ENCODE measurements at places on chromosomes 6 and 20. TPM values are rescaled to one million over a fixed set of nuclear protein-coding genes. Genes with fewer than 3 reads are reported as not detected.

ASF1A gene
- polyA plus RNA-seq = 58.8 TPM

MTFR2 gene
- 0.13 TPM for polyA plus RNA-seq

KHDC1 gene
- 0.84 TPM for polyA plus RNA-seq

ILRUN gene
- 11.7 TPM for polyA plus RNA-seq

EYA4 gene
- not detected for polyA plus RNA-seq

PGC gene
- not detected for polyA plus RNA-seq

GJA1 gene
- polyA plus RNA-seq = not detected

CTAGE9 gene
- not detected for polyA plus RNA-seq

CENPQ gene
- 3.6 TPM for polyA plus RNA-seq

DNAH8 gene
- not detected for polyA plus RNA-seq

RCAN2 gene
- not detected for polyA plus RNA-seq

TGM2 gene
- not detected for polyA plus RNA-seq

BMP2 gene
- polyA plus RNA-seq = not detected

NFKBIE gene
- 4.1 TPM for polyA plus RNA-seq

DNA sequence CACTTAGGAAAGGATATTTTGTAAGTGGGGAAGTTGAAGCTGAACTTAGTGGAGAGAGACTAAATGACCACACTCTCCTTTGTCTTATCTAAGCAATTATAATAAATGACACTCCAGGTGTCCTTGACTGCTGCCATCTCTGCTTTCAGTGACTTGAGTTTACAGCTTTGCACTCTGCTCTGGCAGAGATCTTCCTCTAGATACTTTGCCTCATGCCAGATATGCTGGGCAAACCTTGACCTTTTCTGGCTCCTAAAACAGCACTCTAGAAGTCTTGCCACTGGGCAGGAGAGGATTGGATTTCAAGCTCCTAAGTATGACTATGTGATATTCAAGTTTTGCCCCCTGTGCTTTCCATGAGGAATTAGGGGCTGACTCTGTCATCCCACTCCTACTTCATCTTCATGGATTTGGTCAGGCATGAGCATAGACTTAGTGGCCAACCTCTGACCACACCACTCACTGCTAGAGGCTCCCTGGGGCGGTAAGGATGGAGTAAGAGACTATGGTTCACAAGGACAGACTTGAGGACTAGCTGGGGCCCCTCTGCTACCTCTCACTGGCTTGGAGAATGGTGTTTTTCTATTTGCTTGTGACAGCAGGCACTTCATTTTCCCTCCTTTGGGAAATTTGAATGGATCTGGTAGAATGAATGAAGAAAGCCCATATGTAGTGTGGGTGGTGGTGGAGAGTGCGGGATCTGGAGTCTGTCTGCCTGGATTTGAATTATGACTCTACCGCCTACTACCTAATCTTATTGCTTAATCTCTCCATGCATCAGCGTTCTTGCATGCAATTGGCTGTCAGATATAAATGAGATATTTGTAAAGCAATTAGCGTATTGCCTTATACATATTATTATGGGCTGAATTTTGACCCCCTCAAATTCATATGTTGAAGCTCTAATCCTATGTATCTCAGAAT lies 191.4 kb downstream of the REV3L start:
- DNase-seq = no peak

DNA sequence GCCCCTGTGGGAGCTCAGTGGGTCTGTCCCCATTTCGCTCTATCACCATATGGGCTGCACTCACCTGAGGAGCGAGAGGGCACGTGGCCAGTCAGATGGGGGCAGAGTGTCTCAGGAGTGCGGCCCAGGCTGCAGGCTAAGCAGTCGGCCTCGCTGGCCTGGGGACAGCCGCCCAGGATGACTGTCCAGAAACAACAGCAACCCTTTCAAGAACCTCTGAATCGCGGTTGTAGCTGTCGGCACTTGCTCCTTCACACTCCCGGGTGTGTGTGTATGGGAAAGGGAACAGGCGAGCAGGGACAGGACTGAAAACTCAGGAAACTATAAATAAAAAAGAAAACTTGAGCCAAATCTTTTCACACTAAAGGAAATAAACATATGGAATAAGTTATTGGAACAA lies 63.1 kb downstream of the TFAP2A start:
- no peak for DNase-seq

- no peak for DNase-seq
Observed at GRCh38 chr6:136969433-136969832, 47.3 kb downstream of the SLC35D3 start.

DNA sequence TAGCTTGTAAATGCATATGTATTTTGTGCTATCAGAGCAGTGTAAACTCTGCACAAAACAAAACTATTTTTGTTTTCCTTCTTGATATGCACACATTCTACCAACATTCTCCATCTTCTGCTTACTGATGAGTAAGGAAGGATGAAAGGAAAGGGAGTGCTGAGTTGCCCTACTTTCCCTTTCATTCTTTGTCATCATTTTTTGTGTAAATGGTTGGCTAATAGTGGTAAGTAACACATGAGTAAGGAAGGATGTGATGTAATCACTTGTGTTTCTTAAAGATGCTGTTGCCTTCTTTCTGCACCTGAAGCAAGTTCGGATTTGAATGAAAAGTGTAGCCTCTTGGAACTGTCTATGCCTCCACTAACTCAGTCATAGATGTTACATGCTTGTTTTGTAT lies 4.6 kb upstream of the REV3L start:
- no peak for DNase-seq

DNA sequence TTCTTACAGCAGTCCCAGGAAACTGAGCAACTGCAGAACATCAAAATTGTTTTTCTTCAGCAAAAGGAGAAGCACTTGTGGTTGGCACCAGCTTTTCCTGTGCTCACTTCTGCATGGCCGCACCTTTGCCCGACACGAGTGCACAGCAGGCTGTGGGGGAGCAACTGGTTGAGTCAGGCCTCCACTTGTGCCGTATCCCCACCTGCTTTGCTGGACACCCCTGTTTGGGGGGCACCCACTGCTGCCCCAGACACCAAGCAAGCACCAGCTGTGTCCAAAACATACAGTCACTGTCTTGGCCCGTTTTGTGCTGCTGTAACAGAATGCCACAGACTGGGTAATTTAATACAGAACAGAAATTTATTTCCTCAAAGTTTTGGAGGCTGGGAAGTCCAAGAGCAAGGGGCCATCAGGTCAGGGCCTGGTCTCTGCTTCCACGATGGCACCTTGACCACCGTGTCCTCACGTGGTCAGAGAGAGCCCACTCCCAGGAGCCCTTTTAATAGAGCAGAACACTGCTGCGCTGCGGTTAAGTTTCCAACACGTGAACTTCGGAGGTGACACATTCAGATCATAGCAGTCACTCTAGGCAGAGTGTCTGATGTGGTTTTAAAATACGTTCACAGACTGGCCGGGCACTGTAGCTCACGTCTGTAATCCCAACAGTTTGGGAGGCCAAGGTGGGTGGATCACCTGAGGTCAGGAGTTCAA lies 8.7 kb upstream of the GMEB2 start:
- DNase-seq = peak; percentile 91

DNA sequence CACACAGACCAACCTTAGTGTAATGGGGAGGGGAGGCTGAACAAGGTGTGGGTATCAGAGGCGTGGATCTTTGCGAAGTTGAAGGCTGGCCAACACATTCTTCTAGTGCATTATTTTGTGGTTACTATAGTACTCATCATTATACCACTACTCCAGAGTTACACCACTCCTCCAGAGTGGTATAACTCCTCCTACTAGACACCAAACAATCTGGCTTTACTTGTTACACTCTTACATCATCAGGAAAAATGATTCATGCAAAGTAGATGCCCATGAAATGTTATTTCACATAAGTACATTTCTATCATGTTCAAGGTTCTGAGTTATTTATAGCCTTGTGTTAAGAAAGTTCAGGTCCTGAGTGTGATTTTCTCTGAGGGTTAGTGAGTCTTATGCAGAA lies 443.1 kb upstream of the OPRM1 start:
- no peak for DNase-seq

GRCh38 chr20:39632176-39632575 lies 670.0 kb downstream of the DHX35 start:
- no peak for DNase-seq

DNA sequence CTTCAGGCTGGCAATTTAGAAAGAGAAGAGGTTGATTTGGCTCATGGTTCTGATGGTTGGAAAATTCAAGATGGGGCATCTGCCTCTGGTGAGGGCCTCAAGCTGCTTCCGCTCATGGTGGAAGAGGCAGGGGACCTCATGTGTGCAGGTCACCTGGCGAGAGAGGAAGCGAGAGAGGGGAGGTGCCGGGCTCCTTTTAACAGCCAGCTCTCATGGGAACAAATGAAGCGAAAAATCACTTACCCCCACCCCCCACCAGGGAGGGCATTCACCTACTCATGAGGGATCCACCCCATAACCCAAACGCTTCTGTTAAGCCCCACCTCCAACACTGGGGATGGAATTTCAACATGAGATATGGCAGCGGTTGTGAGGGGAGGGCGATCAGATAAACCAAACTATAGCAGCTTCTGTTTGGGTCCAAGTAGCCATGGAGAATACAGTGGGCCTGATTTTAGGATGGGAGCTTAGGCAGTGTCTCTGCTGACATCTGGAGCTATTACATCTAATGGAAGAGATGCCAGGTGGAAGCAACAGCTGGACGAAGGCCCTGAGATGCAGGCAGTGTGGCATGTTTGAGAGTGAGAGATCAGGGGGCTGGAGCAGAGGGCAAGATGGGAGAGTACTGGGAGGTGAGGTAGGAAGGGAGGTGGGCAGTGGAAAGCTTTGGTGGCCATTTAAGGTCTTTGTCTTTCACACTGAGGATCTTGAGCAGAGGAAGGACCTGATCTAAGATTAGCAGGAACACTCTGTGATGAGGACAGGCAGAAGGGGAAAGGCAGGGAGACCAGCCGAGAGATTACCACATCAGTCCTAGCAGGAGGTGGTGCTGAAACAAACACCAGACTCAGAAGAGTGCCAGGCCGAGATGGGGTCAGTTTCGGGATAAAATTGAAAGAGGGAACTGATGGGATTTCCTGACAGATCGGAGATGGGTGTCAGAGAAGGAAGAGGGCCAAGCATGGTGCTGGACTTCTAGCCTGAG lies 161.8 kb downstream of the NFATC2 start:
- no peak for DNase-seq

GRCh38 chr6:18507018-18507415 lies 119.9 kb downstream of the RNF144B start:
- no peak for DNase-seq

DNA sequence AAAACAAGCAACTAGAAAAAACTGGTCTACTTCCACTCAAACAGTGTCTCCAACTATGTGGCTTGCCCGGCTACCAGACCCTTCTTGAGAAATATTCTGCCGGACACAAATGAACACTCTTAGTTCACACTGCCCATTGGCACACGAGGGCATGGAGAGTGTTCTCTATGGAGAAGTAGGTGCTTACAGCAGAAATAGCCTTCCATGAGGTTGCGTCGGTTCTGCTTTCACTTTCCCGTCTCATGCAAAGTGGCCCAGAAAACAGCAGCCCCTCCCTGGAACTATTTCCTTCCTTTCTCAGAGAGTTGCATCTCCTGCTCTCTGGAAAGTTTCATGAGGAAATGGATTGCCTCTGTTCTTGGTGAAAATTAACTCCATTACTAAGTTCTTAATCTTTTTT lies 9.5 kb upstream of the HLA-DOA start:
- no peak for DNase-seq

DNA sequence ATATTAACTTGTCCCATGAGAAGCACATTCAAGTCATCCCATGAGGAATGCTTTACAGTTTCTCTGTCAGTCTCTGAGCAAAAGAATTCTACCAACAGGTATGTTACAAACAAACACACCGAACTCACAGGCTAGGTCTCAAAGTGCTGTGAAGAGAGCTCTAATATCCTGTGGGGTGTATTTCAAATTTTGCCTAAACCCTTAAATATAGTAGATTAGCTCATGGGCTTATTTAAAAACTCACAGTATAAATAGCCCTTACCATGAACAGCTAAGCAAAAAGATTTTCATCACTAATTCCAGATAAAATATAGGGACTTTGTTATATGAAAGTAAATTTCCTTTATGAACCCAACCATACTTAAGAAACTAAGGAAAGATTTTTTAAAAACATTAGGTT lies 77.8 kb downstream of the FILIP1 start:
- DNase-seq = no peak

DNA sequence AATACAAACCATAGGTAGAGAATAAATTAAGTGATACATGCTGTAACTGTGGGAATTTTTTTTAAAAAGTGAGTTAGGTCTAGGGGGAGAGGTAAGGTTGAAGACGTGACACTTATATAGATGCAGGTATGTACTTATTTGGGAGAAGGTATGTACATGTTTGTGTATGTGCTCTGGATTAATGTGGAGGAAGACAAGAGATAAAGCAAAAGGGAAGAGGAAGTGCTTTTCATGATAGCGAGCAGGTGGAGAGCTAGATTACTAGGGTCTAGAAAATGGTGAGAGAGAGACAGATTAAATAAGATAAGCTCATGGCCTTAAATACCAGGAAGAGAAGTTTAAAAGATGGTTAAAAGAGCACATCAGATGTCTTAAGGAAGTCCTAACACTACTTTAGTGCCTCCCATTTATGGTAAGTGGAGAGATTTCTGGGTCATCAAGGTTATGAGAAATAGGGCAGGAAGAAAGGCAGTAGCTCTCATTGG lies 92.5 kb downstream of the MAN1A1 start:
- DNase-seq = no peak

- DNase-seq = no peak
Observed at GRCh38 chr6:123527406-123527805, 109.3 kb downstream of the TRDN start.

- DNase-seq = no peak
Observed at GRCh38 chr6:134379076-134379475, 61.2 kb upstream of the SGK1 start.

DNA sequence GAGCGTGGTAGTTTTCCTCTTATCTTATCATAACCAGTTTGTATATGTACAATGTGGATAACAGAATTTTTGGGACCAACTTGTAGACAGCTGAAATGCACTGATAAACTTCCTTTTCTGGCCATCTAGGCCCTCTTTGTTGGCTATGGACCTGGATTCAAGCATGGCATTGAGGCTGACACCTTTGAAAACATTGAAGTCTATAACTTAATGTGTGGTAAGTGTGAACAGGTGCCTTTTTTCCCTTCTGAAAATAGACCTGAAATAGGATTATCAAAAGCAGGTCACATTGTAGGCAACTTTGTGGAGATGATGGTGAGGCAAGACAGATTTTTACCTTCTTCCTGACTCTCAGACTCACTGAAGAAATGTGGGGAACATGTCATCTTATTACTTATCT lies 67.8 kb downstream of the ENPP1 start:
- DNase-seq = no peak

Measured in naive thymus-derived CD8-positive, alpha-beta T cell (primary cell).